ENCODE measurements at places on chromosomes 11 and 22.

DNA sequence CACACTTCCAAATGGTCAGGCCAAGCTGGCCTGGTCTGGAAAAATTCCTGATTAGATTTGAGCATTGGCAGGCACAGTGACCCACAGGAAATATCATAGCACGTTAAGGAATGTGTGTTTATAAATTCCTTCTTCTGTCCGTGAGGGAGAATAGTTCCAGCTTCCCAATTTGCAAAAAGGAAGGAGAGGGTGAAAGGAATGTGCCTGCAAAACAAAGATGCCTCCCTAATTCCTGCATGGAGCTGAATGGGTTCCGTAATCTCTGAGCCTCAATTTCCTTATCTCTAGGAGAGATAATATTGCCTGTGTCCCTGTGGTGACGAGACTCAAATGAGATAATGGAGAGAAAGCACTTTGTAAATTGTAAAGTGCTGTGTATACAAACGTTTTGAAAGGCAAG lies 105.1 kb downstream of the FEZ1 start:
- no peak for DNase-seq

- no peak for DNase-seq
Observed at GRCh38 chr11:134413826-134414731, 2.0 kb upstream of the B3GAT1 start.

GRCh38 chr11:19935507-19935906 lies 222.9 kb downstream of the NAV2 start:
- no peak for DNase-seq

- DNase-seq: no peak
Observed at GRCh38 chr11:101738452-101738851, 154.6 kb upstream of the TRPC6 start.

GRCh38 chr11:65639623-65640482 lies 2.0 kb downstream of the SIPA1 start:
- no peak for DNase-seq

DNA sequence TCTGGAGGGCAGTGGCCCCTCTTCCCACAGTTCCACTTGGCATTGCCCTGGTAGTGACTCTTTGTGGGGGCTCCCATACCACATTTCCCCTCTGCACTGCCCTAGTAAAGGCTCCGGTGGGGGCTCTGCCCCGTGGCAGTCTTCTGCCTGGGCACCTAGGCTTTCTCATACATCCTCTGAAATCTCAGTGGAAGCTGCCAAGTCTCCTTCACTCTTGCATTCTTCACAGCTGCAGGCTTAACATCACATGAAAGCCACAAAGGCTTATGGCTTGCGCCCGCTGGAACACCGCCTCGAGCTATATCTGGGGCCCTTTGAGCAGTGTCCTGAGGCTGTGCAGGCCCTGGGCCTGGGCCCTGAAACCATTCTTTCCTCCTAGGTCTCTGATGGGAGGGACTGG lies 25.3 kb downstream of the PLEKHB1 start:
- DNase-seq: no peak

DNA sequence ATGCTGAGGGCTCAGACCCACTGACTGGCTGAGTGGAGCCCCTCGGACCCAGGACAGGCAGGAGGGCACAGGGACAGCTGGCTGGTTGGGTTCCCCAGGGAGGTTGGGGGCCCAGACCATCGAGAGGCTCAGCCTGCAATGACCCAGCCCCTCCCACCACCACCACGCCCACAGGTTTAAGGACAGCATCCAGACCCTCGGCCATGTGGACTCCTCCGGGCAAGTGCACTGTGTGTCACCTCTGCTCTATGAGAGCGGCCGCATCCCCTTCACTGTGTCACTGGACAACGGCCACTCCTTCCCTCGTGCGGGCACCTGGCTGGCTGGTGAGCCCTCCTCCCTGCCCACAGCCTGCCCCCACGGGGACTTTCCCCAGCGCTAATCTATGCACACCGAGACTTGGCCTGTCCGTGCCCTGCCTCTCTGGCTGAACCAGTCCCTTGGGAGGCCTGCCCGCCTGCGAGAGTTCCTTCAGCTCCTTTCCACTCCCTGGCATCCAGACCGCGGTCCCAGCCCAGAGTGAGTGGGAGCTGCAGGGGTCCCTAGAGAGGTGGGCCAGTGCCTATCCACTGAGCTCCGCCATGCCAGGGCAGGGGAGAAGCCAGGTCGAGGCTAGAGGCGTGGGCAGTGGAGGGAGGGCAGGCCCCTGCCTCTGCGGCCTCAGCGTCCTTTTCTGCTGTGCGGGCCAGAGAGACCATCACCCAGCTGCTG lies 2.2 kb downstream of the SUSD2 start:
- no peak for DNase-seq

GRCh38 chr11:119380827-119381180 lies 686 bp downstream of the USP2 start:
- no peak for DNase-seq

- no peak for DNase-seq
Observed at GRCh38 chr11:117315285-117316196, 515 bp downstream of the BACE1 start.

- no peak for DNase-seq
Observed at GRCh38 chr22:40238425-40239344, 61.0 kb downstream of the TNRC6B start.

GRCh38 chr22:25747245-25747944 lies 5.4 kb downstream of the MYO18B start:
- no peak for DNase-seq

DNA sequence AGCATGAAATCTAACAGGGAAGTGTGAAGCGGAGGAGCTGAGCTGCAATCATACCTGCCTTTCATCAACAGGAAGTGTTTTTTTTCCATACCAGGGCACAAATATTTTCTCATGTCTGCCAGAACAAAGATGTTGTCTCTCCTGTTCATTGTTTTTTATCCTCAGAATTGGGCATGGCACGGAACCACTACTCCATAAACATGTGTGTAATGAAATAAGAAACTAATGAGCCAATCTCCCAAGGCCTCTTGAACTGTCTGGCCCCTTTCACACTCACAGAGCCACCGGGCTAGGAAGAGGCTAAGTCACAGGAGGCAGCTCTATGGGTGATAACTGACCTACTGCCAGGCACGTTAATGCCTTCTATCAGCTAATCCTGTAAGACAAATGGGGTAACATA lies 124.4 kb downstream of the ETS1 start:
- no peak for DNase-seq

DNA sequence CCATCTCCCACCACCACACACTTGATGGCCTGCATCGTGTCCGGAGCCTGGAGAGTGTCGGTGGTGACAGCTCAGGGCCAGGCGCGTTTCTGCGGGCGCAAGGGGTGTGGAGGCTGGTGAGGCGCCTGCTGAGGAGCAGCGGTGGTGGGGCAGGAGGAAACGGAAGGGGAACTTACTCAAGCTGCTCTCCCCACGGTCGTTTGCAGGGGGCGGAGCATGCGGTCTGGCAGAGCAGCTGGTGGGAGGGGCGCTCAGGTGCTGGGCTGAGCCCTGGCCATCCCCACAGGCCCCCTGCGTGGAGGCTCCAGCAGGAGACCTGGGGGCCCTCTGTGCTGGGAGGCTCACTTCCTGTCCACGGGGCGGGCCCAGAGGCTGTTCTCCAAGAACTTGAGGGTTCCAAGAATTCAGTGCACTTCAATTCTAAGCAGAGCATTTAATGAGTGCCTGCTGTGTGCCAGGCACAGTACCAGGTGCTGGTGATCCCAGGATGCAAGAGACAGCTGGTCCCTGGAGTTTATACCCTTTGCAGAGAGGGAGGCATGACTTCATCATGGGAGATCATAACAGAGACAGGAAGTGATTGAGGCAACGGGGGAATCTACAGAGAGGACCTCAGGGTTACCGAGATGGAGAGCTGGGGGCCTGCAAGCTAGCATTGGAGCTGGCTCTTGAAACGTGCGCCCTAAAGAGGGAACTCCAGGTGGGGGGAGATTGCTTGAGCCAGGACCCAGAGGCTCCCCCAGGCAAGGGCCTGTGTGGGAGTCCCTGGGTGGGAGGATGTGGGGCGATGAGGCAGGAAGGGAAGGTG lies at the start of gene RAC2:
TSS of gene RAC2 (minus strand) at position 156 of the 808 bp plus-strand sequence. CDS start at position 35, 121 bp downstream.
- no peak for DNase-seq
